Skin of body (tissue), 3 donors: ENCODE measurements at places on chromosomes 7 and 10.

- DNase-seq = no peak
Measured at GRCh38 chr10:76285515-76285914, 854.1 kb downstream of the LRMDA start.

- DNase-seq = no peak
Measured at GRCh38 chr7:122248472-122248871, 56.1 kb downstream of the FEZF1 start.

- DNase-seq = no peak
Measured at GRCh38 chr7:79420464-79420863, 33.0 kb downstream of the MAGI2 start.

DNA sequence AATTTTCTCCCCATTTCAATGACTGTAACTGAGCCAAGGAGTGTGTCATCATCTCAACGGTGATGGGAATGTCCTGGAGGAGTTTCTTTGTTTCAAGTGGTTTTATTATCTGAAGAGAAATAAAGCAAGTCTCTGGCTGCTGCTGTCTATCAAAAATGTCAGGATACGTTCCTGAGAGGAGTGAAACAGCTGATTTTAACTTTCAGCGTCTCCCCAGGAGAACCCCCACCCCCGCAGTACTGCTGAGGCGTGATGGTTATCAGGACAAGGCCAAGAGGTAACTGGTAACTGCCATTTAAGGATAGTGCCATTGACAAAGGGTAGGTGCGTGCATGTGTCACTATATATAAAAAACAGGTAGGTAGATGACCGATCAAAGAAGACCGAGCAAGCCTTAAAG is 70.3 kb upstream of the LRGUK start:
- no peak for DNase-seq

DNA sequence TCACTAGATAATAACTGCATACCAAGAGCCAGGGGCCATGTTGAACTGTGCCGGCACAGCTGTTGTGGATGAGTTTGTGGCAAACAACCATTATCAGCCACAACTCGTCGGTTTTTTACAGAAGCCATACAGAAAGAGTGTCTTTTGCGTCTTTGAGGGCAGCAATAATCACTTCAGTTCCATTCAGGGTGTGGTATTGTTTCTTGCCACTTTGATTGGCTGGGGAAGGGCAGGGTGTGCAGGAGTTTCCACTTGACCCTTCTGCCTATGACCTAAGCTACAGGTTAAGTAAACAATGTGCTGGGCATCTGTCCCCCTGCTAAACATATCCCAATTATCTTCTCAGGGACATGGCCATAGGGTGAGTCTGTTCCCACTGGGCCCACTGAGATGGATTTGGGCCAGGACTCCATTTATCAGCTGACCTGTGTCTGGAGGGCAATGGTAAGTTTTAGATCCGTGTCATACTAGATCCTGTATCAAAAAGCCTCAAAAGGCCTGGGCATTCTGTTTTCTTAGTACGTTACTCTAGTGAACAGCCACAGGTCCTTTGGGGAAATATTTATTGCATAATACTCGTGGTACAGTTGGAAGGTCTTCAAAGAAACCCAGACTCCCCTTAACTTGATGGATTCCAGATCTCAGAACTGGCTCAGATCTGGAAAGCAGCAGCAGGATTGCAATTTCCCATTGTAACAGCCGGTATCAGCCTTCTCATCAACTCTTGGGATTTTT is 15.9 kb downstream of the ZNF3 start:
- DNase-seq = no peak

- no peak for DNase-seq
Measured at GRCh38 chr7:124724079-124724478, 41.5 kb downstream of the GPR37 start.

DNA sequence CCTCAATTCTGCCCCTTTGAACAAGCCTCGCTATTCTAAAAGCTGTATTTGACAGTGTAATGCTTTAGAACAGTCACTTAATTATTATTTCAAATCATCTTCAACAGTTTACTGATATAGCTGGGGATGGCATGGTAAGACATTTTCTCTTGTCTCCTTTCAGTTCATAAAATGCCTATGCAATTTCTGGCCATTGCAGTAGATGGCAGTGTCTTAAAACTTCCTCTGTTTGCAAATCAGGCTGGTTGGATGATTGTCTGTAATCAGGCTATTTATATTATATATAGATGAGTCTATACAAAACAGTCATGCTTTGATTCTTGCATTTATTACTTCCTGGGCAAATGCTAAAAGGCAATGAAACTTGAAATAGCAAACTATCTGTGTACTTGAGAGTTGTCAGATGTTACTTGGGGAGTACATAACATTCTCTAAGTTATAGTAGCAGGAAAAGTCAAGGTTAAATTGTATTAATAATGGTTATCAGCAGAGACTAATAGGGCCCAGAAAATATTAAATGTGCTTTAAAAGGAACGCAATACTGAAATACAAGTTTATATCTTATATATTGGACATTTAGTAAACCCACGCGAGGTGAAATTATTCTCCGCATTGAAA is 55.5 kb upstream of the LHFPL3 start:
- DNase-seq = peak; percentile 1

DNA sequence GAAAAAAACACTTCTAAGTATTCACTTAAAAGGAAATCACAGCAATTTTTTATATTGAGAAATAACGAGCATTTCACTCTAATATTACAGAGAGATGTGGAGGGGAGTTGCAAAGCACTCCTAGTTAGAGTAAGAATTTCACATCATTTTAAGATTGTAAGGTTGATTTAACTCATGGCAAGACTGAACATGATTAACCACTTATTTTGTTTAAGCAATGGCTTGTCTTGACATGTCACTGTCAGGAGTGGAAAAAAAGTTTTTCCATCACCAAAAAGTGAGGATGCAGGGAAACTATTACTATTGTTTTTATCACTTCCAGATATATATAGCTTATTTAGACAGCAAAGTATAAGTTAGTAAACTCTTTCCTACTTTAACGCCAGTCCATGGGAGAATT is 27.1 kb downstream of the CD36 start:
- DNase-seq = no peak

GRCh38 chr7:111833466-111833865 is 271.2 kb upstream of the IMMP2L start:
- peak; percentile 43 for DNase-seq

GRCh38 chr7:122316467-122317388 is 12.2 kb upstream of the FEZF1 start:
- no peak for DNase-seq

DNA sequence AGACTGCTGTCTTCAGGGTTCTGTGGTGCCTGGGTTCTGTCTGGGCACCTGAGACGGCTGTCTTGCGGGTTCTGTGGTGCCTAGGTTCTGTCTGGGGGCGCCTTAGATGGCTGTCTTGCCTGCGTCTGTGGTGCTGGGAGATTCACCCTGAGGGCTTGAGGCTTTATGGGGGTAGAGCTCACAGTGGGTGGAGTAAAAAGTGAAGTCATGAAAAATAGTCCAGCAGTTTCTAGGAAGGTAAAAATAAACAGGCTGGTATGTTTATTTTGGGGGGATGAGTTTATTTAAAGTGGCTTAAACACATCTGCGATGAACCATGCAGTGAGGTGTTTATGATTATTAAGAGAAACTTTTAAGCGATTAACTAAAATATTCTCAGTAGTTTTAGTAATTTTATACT is 64.2 kb downstream of the NKX6-2 start:
- DNase-seq = no peak

GRCh38 chr10:132374612-132375011 is 22.4 kb upstream of the PWWP2B start:
- no peak for DNase-seq

- no peak for DNase-seq
Measured at GRCh38 chr7:69166979-69167516, 431.2 kb upstream of the AUTS2 start.
